ENCODE measurements at places on chromosomes 4 and X.

GRCh38 chr4:46484881-46485280 lies 95.0 kb upstream of the GABRA2 start:
- DNase-seq, result no peak

DNA sequence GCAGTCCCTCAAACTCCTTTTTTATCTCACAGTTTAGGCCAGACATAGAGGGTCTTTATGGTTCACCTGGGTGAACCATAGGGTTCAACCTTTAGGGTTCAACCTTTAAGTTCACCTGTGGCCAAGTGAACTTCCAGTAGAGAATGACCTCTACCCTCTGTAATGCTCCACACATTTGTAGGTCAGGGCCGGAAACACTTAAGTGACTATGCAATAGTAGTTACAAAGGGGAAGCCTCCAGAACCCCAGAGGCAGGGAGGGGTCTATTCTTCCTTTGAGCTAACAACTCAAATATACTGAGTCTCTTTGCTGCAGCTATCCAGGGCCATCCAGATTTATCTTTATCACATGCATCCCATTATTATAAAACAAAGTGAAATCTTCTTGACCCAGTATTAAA lies 100.0 kb downstream of the LARP1B start:
- no peak for DNase-seq

GRCh38 chrX:30212172-30212571 lies 3.2 kb upstream of the MAGEB2 start:
- DNase-seq, result no peak

GRCh38 chr4:912548-913279 lies 19.4 kb downstream of the GAK start:
- DNase-seq, result no peak

Data from T-helper 1 cell (primary cell).